ENCODE measurements at places on chromosomes 16 and 17.

- DNase-seq: no peak
These were observed 1.1 kb downstream of the SLC16A3 start for GRCh38 chr17:82229698-82230608.

GRCh38 chr17:17636272-17636885 lies 44.9 kb upstream of the PEMT start:
- no peak for DNase-seq

- no peak for DNase-seq
These were observed 138.9 kb upstream of the CA10 start for GRCh38 chr17:52297230-52298010.

- DNase-seq: peak; percentile 81
These were observed 20.6 kb downstream of the ADAM11 start for GRCh38 chr17:44779211-44780025.

DNA sequence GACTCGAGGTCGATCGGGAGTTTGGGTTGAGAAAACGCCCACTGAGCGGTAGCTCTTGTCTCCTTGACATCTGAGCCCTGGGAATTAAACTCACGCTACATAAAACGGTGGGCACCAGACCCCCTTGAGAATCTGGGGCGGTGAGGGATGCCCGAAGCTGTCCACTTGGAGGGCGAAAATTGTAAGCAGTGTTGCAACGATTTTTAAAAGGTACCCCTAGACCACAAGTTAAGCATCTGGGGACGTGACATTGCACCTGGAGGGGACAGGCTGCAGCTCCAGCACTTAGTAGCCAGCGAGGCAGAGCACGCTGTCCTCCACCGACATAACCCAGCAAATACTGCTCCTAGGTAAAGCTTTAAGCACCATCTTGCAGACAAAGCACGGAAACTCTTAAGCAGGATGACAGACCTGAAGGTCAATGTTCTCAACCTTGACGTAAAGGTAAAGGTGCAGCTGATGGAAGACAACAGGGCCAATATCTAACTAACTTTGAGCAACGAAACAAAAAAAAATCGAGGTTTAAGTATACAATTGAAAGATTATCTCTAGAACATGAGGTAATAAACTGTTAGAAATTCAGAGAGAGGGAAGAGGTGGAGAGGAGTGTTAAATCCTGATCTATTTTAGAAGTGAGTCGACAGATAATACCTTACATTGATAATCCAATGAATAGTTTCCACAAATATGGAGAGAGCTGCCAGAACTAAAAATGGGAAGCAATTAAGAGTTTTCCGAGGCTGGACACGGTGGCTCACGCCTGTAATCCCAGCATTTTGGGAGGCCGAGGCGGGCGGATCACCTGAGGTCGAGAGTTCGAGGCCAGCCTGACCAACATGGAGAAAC lies 921 bp upstream of the CDR2 start:
- DNase-seq: no peak

DNA sequence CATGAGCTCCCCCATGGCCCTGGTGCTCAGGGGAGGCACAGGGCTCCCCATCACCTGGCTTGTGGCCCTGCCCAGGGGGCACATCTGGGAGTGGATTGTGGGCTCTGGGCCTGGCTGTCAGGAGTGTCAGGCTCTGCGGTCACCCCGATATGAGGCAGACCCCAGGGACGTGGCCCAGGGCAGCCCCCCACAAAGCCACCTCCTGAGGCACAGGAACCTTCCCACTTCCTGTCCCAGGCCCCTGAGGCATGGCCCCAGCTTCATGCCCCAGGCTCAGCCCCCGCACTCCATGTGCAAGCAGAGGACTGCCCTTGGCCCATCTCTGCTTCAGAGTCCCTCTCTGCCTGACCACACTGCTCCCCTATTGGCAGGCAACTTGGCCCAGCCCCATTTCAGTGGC lies 160.3 kb downstream of the PCTP start:
- no peak for DNase-seq

DNA sequence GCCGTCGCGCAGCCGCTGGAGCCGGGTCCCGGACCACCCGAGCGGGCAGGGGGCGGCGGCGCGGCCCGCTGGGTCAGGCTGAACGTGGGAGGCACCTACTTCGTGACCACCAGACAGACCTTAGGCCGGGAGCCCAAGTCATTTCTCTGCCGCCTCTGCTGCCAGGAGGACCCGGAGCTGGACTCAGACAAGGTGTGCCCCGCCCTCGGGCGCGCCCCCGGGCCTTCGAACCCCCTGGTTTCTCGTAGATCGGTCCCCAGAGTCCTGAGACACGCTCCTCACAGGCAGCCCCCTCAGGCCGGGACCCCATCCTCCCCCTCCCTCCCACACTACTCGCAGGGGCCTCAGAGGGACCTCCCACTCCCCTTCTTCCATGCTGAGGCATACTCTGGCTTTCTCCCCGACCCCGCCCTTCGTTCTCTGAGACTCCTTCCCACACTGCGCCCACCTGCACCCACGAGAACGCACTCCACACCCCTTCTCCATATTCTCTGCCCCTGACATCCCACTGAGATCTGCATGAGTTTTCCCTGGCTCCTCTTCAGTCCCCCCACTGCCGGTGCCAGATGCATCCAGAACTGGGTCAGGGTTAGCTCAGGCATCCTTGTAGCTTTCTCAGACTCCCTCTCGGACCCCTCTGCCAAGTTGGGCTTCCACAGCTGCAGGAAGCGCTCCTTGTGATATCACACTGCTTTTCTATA lies 523 bp downstream of the KCTD2 start:
- DNase-seq: no peak

- DNase-seq: no peak
These were observed 441.6 kb upstream of the HSBP1 start for GRCh38 chr16:83366228-83366627.

- no peak for DNase-seq
These were observed 667 bp downstream of the FSCN2 start for GRCh38 chr17:81528651-81529436.

- DNase-seq: no peak
These were observed 533.5 kb downstream of the RBFOX1 start for GRCh38 chr16:7866144-7866543.

DNA sequence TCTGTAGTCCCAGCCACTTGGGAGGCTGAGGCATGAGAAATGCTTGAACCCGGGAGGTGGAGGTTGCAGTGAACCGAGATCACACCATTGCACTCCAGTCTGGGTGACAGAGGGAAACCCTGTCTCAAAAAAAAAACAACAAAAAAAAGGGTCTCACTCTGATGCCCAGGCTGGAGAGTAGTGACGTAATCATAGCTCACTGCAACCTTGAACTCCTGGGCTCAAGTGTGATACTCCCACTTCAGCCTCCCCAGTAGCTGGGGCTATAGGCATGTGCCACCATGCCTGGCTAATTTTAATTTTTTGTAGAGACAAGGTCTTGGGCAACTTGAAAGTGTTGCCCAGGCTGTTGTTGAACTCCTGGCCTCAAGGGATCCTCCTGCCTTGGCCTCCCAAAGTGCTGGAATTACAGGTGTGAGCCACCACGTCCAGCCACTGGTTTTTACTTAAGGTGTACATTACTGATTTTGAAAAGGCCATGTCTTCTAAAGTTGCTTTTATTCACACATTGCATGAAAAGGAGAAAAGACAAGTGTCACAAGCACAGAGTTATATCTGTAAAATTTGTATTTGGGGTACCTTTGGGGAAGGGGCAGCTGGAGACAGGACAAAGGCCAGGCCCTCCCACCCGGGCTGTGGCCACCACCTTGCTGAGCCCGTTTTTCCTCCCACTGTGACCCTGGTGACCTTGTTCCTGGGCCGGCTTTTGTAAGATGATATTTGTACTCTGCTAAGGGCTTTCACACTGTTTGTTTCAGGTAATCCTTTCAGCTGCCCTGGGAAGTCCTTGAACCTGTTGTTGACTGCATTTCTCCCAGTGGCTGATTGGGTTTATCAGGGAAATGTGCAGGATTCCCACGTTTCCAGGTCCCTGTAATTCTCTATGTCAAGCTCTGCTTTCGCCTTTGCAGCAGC lies 11.5 kb downstream of the GPT2 start:
- DNase-seq: no peak

- DNase-seq: no peak
These were observed 141.2 kb downstream of the WWOX start for GRCh38 chr16:78240459-78241222.

GRCh38 chr17:13594310-13594709 lies 7.4 kb downstream of the HS3ST3A1 start:
- DNase-seq: no peak

DNA sequence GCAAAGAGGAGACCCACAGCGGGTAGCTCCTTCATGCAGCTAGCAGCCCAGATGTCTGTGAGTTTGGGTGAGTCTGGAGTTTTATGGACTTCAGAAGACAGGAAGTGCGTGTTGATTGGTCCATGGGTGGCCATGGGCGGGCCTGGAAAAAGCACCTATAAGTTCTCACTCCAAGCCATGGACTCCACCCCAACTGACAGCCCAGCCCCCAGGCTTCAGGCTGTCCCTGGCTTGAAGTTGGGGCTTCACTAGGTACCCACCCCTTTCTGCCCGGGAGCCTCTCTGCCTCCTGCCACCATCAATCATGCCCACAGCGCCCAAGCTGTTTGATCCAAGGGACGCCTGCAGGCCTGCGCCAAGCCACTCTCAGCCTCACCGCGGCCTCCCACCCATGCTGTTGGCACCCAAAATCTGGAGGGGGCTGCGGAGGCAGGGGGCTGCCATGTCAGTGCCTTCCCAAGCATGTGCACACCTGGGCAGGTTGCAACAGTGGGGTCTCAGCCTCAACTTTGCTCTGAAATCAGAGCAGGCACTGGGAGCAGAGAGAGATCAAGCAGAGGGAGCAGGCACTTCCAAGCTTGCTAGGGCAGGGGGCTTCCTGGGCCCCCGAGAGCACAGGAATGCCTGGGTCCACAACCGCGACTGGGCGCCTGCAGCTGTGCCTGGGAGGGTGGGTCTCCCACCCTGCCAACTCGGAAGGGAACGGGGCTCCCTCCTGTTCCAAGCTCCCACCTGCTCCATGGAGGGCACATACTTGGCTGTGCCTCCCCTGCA lies 1503.7 kb downstream of the CDH11 start:
- DNase-seq: no peak

GRCh38 chr16:88703486-88704309 lies 2.5 kb downstream of the RNF166 start:
- peak; percentile 75 for DNase-seq

- DNase-seq: no peak
These were observed 17.4 kb downstream of the IL34 start for GRCh38 chr16:70663524-70664324.

GRCh38 chr16:63655846-63656245 lies 1466.0 kb downstream of the CDH11 start:
- DNase-seq: no peak

DNA sequence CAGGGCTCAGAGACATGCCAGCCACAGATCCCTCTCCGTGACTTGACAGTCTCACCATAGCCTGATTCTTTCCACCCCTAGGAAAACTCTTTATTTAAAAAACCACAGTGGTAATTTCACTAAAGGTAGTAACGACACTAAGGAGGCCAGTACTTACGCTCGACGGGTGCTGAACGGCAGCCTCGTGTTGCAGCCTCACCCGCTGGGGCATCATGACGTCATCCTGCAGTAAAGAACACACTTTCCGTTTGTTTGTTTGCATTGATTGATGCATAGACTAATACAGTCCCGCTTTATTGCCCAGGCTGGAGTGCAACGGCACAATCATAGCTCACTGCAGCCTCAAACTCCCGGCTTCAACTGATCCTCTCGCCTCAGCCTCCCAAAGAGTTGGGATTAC lies 65.1 kb upstream of the METRNL start:
- DNase-seq: no peak

GRCh38 chr17:48241770-48242497 lies 134.4 kb downstream of the SNX11 start:
- no peak for DNase-seq

DNA sequence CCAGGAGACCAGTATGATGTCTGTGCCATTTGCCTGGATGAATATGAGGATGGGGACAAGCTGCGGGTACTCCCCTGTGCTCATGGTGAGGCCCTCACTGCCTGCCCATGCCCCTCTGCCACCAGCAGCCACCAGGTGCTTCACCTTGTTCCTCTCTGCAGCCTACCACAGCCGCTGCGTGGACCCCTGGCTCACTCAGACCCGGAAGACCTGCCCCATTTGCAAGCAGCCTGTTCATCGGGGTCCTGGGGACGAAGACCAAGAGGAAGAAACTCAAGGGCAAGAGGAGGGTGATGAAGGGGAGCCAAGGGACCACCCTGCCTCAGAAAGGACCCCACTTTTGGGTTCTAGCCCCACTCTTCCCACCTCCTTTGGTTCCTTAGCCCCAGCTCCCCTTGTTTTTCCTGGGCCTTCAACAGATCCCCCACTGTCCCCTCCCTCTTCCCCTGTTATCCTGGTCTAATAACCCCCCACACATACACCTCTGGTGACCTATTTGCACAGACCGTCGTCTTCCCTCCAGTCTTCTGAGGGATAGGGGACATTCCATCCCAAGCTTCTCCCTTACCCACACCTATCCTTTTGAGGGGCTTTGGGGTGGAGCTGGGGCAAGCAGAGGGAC lies 3.7 kb downstream of the PFN1 start:
- DNase-seq: no peak

DNA sequence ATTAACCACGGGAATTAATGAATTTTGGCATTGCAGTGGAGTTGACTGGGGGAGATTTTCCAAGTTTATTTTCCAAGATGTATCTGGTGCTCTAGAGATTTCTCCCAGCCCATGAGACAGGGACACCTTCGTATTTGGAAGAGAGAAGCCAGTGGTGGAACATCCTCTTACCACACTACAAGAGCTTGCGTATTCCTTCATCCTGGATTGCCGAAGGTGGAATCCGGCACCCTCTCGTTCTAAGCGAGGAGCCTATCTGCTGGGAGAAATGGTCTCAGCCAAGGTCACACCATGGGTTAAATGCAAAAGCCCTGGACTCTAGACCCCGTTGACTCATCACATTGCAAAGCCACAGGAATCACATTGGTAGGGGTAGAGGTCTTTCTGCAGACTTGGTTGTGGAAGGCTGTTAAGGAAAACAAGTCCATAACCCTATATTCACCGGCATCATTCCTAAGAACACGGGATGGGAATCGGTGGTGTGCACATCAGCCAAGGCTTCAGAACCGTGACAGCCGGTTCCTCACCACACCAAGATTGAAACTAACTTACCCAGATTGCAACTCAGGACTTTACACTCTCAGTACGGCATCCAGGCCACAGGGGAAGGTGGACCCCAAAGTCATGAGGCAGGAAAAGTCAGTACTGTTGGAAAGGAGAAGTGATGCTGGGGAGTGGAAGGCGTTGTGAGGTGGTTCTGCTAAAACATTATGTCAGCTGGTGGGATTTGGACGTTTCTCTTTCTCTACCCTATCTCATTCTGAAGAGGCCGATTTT lies 259.8 kb downstream of the CPPED1 start:
- DNase-seq: no peak

DNA sequence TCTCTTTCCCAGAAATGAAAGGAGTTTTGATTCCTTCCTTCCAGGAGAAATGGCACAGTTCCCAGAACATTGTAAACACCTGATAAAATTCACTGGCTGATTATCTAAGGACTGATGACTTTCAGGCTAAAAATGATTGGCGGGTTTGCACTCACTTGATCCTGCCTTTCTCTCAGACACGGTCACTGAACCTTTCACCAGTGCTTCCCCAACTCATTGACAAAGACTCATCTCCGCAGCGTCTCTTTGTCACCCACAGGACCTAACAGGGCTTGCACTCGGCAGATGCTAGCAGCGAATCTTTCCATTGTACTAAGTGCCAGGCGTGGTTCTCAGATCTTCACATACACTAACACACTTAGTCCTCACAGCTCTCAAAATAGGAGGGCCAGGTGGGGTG lies 7.3 kb upstream of the DHRS7C start:
- no peak for DNase-seq
